ENCODE measurements at places on chromosomes 12 and 14.
A peak's percentile ranks its signal among the peaks of the same experiment; 100 is the strongest.

GRCh38 chr12:58774731-58775130 lies 145.6 kb downstream of the LRIG3 start:
- no peak for DNase-seq

DNA sequence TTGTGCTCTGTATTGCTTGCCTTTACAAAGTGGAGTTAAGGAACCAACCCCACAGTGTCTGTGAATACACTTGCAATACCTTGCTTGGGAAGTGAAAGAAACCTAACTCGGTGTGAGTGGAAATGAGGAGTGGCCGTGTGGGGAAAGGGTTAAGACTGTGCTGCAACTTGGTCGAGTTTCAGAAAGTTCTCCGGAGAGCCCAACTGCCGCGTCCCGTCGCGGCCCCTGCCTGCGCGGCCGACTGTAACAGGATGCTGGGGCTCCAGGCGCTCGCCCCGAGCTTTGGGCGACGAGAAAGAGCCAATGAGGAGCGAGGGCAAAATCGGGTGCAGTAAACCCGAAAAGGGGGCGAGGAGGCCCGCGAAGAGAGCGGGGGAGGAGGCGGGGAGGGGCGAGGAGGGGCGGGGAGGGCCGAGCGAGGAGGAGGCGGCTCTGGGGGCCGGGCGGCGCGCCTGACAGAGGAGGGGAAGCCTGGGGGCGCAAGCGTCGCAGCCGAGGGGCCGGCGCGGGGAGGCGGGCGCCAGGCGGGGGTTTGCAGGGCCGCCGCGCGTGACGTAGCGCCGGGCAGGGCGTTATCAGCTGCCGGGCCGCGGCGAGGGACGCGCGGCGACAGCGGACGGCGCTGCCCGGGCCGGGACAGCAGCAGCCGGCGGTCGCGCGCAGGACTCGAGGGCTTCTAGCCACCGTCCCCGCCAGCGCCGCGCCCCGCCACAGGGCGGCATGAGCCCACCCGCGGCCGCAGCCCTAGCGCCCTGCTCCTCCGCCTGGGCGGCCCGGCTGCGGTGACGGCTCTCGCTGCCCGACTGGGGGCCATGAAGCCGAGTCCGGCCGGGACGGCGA lies at the start of gene DACT1:
Gene DACT1 (plus strand): TSS at position 572 of the 840 bp plus-strand sequence. CDS start 241 bp downstream, at position 813.
- peak; percentile 34 for DNase-seq

DNA sequence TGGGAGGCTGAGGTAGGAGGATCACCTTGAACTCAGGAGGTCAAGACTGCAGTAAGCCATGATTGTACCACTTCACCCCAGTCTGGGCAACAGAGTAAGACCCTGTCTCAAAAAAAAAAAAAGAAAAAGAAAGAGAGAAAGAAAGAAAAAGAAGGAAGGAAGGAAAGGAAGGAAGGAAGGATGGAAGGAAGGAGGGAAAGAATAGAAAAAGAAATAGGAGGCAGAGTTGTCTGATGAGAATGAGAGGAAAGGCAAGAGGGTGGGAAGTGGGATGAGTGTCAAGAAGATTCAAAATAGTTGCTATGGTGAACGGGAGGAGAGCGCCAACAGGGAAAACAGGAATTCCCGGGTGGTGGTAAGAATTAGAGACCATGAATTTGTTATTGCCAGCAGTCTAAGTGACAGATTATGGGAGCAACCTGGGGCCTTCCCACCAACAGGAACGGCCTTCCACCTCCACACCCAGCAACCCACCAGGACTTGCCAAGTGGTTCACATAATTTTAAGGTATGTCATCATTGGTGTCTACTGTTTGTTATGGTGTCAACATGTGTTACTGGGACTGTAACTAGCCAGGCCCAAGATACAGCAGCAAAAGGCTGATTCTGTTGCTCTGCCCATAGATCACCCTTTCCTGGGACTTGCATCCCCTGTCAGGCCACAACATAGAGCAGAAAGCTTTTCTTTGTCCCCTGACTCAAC lies 36.1 kb upstream of the C12orf76 start:
- no peak for DNase-seq

GRCh38 chr12:47387994-47388393 lies 308.2 kb upstream of the AMIGO2 start:
- DNase-seq, result no peak

GRCh38 chr14:23097786-23098185 lies 2.5 kb downstream of the C14orf119 start:
- DNase-seq, result no peak

GRCh38 chr12:46659032-46659650 lies 166.7 kb downstream of the SLC38A4 start:
- DNase-seq, result no peak

DNA sequence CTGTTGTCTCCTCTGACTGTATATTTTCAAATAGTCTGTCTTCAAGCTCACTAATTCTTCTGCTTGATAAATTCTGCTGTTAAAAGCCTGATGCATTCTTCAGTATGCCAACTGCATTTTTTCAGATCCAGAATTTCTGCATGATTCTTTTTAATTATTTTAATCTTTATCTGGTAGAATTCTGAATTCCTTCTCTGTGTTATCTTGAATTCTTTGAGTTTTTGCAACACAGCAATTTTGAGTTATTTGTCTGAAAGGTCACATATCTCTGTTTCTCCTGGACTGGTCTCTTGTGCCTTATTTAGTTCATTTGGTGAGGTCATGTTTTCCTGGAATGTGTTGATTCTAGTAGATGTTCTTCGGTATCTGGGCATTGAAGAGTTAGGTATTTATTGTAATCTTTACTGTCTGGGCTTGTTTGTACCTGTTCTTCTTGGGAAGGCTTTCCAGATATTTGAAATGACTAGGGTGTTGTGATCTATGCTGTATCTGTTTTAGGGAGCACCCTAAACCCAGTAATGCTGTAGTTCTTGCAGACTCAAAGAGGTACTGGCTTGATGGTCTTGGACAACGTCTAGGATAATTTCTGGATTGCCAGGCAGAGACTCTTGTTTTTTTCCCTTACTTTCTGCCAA lies 193.8 kb upstream of the NPAS3 start:
- DNase-seq, result no peak

DNA sequence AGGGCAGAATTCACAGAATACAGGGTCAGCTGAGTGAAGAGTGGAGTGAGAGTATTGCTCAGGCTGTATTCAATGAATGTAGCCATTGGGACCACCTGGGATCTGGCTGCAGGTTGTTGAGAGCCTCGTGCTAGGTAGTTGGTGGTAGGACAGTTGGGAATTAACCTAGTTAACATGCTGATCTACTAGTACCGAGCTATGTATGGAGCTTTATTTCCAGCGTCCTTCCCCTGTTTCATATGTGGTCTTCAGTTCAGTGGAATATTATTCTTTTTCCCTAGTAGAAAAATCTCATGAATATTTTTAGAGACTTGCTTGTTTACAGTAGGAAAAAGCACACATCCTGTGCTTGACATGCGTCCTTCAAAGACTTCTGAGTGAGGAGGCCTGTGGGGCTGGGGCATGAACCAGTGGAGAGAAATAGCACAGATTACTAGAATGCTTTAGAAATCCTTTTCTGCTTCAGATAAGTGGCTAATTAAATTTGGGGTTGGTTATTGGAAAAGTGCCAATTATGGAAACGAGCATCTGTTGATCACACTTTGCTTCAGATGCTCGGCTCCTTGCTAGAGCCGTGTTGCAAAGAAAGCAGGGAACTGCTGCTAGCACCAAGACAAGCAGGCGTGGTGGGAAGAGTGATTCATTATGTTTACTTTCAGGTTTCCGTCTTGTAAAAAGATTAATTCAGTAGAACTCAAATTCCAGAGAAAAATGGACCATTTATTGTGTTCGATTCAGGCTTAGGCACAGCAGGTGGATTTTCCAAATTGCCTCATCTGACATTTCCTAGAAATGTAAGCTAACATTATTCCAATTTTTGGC lies 53.6 kb downstream of the ARF6 start:
- DNase-seq, result no peak

Data from inflammatory macrophage (primary cell).